Fibroblast of pulmonary artery (primary cell): ENCODE measurements at places on chromosomes 1 and 21.
A peak's percentile ranks its signal among the peaks of the same experiment; 100 is the strongest.

GRCh38 chr1:48493970-48494769 lies 22.2 kb upstream of the SPATA6 start:
- peak; percentile 92 for DNase-seq

DNA sequence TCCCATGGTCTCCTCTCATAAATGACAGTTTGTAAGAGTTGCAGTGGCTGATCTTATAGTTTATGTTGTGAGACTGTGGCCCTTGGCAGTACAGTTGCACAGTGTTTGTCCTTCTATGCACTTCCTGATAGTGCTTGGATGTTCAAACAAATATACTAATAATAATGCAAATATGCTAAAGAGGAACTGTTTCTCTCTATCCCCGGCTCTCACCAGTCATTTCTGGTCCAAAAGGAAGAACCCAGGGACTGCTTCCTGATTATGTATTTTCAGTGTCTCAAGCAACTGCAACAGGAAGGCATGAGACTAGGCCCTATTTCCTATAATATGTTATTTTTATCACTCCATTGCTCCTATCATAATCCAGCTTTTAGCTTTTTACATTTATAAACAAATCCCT lies 17.0 kb upstream of the SUCO start:
- DNase-seq: no peak

- DNase-seq: peak; percentile 24
These were observed 21.5 kb upstream of the LEFTY2 start for GRCh38 chr1:225962440-225962975.

- no peak for DNase-seq
These were observed 869.1 kb upstream of the B3GALT2 start for GRCh38 chr1:194055536-194055935.

- DNase-seq: no peak
These were observed 14.3 kb downstream of the DAP3 start for GRCh38 chr1:155703216-155703615.
